ENCODE measurements at places on chromosomes 16 and 17.
A peak's percentile ranks its signal among the peaks of the same experiment; 100 is the strongest.

GRCh38 chr17:64741038-64741641 is 79.0 kb upstream of the SMURF2 start:
- no peak for DNase-seq

DNA sequence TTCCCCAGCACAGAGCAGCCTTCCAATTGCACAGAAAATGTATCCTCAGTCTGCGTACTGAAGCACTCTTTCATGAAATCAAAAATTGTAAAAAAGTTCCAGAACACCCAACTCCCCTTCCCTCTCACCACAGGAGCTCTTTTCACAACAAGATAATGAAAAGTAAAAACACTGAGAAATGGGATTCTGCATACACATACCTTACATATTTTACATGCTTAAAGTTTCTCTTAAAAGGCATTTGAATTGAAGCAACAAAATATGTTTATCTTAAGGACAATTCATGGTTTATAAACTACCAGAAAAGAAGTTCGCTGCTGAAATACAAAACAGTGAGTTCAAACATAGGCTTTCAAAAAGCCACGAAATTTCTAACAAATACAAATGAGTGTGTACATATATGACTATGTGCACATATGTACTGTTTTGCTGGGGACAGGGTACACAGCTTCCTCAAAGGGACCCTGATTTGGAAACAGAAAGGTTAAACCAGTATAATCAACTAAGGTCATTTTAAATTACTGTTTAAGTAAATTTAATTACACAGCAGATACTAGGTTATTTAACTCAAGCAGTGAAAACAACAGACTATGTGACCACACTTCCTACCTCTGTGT is 33.8 kb downstream of the COG1 start:
- no peak for DNase-seq

GRCh38 chr17:7886227-7887037 is 2.2 kb upstream of the CHD3 start:
- peak; percentile 62 for DNase-seq

- no peak for DNase-seq
Observed at GRCh38 chr17:80474231-80474960, 2.0 kb downstream of the NPTX1 start.

GRCh38 chr17:69913616-69914015 is 161.4 kb upstream of the KCNJ16 start:
- no peak for DNase-seq

GRCh38 chr17:66540131-66540781 is 237.8 kb downstream of the PRKCA start:
- DNase-seq = no peak

- no peak for DNase-seq
Observed at GRCh38 chr17:3954976-3955672, 9.1 kb downstream of the ATP2A3 start.

- DNase-seq = no peak
Observed at GRCh38 chr16:67182288-67182687, 1.5 kb downstream of the MATCAP1 start.

- no peak for DNase-seq
Observed at GRCh38 chr17:58319173-58320162, 9.1 kb downstream of the TSPOAP1 start.

DNA sequence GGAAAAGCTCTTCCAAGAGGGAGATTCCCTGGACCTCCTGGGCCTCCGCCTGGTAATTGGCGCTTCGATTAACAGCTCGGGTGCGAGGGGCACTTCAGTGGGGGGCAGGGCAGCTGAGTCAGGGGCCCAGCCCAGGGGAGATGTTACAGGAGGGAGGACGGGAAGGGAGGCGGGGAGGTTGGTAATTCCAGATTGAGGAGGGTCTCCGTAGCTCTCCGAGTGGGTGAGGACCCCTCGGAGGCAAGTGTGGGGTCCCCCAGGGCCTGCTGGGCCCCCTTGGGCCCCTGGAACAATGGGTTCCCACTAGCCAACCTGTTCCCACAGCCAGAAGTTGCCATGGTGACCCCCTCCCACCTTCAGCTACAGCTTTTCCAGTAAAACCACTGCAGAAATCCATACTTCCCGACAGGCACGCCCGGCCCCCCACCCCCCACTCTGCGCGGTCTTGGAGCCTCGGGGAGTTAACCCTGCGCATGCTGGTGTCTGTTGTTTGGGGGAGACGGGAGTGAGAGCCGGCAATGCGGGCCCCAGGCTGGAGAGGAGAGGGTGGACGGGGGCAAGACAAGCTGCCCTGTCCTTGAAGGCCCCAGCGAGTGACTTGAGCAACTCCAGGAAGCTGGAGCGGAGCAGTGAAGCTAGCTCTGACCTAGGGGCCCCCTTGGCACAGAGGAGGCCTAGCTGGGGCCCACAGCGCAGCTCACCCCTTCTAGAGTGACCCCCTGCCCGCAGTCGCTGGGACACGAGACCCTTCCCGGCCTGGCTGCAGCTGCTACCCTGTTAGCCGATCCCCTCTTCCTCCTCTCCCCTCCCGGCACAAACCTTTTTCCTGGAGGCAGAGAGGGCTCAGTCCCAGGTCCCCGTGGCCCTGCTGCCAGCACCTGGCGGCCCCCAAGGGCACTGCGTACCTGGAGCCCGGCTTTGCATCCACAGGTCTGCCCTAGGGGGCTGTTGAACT is 37.8 kb downstream of the TMEM235 start:
- no peak for DNase-seq

GRCh38 chr16:5041600-5042133 is 7.9 kb upstream of the NAGPA start:
- DNase-seq = peak; percentile 67

GRCh38 chr16:82042846-82043245 is 7.8 kb downstream of the HSD17B2 start:
- no peak for DNase-seq

DNA sequence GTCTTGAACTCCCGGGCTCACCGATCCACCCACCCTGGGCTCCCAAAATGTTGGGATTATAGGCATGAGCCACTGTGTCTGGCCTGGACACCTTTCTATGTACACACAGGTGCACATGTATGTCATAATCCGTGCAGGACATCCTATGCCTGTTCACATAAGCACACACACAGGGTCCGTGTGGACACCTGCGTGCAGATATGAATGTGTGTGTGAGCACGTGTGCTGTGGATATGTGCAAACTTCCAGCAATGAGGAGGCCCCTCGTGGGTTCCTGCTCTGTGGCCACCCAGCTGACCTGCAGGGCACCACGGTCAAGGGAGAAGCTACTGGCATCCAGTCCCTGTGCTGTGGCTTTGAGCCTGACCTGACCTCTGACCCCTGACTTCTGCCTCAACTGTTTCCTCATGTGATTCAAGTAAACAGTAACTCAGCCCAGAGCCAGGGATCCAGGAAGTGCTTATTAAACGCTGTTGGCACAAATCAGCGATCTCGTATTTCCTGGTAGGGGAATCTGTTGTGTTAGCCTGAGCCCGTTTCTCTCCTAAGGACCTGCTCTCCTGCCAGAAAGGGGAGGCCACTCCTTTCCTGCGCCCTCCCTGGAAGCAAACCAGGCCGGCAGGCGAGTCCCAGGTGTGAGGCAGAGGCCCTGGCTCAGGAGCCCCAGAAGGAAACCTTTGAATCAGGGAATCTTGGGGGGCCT is 6.5 kb downstream of the CPNE7 start:
- DNase-seq = no peak

DNA sequence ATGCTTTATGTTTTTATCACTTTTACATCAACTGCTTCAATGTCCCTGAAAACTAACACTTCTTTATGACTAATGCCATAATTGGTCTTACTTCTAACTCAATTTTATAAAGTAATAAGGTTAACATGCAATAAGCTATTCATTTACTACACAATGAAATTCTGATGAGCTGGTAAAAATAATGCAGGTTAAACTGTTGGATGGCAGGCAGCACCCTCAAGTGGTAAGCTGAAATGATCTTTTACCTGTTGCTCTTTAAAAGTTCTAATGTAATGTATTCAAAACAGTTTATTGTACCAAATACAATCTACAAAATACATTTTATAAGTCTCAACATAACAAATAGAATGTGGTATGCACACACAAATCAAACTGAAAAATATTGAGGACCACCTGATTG is 1280.3 kb downstream of the CDH8 start:
- no peak for DNase-seq

DNA sequence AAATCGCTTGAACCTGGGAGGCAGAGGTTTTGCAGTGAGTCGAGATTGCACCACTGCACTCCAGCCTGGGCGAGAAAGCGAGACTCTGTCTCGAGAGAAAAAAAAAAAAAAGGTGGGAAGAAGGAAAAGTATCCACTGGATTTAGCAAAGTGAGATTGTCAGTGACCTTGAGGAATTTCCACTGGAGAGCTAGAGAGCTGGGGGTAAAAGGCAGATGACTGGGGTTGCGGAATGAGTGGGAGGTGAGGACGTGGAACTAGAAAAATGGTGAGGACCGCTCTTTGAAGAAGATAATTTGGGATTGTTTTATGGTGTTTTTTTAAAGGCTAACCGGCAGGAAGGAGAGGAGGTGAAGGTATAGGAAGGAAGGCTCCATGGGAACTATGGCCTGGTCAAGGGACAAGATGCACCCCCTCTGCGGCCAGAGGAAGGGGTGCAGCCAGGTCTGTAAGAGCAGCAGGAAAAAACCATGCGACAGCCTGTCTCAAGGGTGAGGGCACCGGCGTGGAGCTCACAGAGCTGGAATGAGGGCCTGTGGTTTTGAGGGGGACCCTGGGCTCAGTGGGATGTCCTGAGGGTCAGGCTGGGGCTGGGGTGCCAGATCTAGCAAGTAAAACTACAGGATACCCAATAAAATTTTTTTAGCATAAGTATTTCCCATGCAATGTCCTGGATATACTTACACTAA is 694 bp upstream of the MLST8 start:
- no peak for DNase-seq

DNA sequence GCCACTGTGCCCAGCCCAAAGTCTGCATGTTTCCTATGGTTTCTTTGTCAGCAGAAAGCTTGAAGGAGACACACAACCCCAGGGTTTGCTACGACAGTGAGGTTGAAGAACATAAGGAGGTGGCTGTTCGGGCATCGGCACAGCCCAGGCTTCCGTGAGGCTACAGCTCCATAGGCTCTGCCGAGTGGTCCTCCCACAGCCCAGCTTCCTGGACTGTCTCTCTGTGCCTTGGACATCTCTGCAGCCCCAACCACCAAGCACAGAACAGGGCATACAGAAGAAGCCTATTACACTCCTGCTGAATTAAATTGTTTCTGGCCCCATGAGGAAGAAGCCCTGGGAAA is 3.2 kb upstream of the HAP1 start:
- no peak for DNase-seq

DNA sequence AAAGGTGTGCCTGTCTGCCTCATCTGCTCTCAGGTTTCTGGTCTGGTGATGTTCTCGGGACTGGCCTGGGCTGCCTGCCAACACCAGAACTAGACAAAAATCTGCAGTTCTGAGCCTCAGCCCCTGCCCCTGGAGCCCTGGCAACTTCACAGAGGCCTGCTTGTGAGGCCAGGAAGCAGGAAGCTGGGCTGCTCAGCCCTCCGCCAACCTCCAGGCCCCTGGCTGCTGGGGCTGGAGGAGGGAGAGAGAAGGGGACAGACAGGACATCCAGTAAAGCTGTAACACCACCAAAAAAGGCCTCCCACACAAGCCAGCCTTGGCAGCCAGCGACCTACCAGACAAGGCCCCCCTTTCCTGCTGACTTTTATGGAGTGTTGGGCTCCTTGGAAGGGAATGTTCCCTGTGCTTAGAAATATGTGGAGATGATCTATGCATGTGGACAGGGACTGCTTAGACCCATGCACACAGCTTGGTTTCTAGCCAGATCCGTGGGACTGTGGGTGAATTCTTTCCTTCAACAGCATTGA is 157.6 kb downstream of the XYLT1 start:
- no peak for DNase-seq

- no peak for DNase-seq
Observed at GRCh38 chr16:11409398-11409797, 64.1 kb downstream of the RMI2 start.

GRCh38 chr17:33016920-33017319 is 25.3 kb downstream of the SPACA3 start:
- no peak for DNase-seq

GRCh38 chr17:57463103-57463885 is 207.0 kb downstream of the MSI2 start:
- DNase-seq = peak; percentile 90

DNA sequence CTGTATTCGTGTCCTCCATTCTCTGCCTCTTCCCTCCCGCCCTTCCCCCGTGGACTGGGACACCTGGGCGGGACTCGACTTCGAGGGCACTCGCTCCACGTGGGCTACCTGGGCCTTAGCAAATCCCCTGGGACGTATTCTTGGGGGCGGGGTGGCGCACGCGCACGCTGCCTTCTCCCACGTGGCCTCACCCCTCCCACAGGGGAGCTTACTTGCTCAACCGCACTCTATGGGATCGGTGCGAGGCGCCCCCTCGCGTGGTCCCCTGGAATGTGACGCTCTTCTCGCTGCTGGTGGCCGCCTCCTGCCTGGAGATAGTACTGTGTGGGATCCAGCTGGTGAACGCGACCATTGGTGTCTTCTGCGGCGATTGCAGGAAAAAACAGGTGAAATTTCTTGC is 3.5 kb downstream of the VMO1 start:
- no peak for DNase-seq
